Activated naive CD4-positive, alpha-beta T cell treated with Interleukin-2 at 50 U/mL for 16 hours (primary cell): ENCODE measurements at places on chromosomes 2 and 18.
A peak's percentile ranks its signal among the peaks of the same experiment; 100 is the strongest.

DNA sequence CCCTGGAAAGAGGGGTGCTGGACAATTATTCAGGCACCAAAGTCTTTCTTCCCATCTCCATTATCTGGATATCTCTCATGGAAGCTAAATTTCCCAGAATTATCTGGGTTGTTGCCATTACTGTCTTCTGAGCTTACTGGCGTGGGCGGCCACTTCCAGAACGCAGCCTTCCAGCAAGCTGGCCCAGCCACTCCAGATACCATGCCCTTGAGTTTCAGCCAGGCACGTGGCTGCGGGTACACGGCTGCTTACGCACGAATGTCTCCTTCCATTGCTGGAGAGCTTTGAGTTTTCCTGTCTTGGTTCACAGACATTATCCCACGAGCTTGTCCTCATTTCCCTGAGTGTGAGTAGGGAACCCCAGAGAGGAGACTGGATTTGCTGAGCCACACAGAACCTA lies 32.7 kb downstream of the CELF4 start:
- DNase-seq = no peak

GRCh38 chr2:215465256-215465655 lies 29.4 kb upstream of the FN1 start:
- no peak for DNase-seq

- no peak for DNase-seq
These were observed 79.6 kb upstream of the B3GNT7 start for GRCh38 chr2:231315896-231316295.

DNA sequence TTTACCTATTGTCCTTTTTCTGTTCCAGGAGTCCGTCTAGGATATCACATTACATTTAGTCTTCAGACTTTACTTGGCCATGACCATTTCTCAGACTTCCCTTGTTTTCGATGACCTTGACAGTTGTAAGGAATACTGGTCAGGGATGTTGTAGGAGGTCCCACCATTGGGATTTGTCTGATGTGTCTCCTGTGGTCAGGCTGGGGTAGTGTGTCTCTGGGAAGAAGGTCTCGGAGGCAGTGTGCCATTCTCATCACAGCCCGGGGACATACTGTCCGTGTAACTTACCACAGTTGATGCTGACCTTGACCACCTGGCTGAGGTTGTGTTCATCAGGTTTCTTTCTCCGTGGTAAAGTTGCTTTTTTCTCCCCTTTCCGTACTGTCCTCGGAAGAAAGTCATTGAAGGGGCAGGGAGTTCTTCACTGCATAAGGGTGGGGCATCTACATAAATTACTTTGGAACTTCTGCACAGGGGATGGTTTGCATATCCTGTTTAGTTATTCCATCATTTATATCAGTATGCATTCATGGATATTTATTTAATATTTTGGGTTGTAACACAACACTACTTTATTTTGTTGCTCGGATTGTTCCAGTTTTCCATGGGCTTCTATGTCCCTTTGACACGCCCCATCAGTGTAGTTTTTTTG lies 41.2 kb downstream of the ZNF532 start:
- DNase-seq = no peak

DNA sequence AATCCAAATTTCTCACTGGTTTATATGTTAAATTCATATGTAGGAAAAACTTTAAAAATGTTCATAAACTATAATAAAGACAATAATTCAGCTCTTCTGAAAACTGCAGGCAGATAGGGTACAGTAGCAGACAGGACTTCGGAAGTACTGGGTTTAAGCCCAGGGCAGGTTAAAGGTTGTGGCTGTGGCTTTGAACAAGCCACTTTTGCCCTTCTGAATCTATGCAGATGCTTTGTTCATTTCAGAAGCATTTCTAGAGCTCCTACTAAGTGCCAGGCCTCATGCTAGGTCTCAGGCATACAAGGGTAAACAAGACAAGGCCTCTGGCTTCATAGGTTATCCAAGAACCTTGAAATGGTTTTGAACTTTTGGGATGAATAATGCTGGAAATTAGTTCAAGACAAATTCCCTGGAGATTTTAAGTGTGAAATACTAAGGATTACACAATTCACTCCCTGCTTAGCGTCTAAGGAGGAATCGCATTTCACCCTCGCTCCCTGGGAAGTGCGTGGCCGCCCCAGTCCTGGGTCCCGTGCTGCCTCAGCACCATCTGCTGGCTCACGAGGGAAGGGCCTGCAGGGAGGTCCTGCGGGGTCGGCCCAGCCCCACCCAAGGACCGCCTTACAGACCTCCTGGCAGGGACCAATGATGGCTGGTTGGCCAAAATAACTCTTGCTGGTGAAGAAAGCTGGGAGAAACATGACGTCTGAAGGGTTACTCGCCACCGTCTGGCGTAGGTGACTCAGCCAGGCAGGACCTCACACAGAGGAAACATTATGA lies 67.7 kb upstream of the L3MBTL4 start:
- DNase-seq = no peak

- DNase-seq = no peak
These were observed 325.9 kb upstream of the NT5C1B start for GRCh38 chr2:18915227-18915626.

GRCh38 chr2:235027558-235028214 lies 75.9 kb downstream of the SH3BP4 start:
- no peak for DNase-seq

DNA sequence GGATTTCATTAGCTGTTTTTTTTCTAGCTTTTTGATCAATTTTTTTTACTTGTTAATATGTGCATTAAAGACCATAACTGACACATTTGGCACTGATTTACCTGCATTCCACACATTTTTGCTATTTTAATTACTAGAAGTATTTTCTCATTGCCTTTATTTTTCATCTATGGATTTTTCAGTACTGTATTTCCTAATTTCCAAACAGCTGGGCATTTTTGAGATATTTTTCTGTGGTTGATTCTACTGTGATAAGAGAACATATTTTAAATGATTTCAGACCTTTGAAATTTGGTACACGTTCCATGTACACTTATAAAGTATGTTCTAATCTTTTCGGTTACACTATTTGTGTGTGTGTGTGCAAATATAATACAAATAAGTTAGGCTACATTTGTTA lies 135.3 kb downstream of the PARD3B start:
- DNase-seq = no peak

DNA sequence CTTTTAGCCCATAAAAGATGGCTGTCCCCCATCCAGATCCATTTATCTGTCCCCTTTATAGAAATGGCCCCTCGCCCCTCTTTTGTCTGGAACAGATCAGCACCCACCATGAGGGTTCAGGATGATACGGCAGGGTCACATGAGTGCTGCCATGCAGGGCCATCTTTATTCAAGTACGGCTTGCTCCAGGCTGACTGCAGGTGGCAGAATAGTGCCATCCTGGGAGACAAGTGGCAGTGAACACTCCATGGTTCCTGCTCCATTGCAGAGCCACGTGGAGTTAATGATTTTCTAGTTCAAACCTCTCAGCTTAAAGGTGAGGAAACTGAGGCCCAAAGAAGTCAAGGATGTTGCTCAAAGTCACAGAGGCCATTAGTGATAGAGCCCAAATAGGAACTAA lies 180.6 kb downstream of the CLIP4 start:
- DNase-seq = no peak

- DNase-seq = no peak
These were observed 1574.2 kb upstream of the PIK3C3 start for GRCh38 chr18:40380686-40381439.

DNA sequence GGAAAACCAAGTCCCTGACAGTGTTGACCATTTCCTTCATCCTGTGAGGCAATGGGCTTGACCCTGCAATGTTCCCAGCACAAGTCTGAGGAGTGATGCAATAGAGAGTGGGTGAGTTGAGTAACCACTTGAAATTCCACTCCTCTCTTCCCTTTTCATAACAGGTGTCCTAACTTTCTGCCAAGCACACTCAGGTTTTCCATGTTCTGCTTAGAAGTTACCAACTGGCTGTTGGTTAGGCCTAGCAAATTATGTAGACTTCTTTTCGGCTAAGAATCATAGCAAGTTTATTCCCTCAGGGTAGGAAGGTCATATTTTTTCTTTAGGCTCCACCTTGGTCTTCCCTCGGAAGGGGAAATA lies 11.5 kb downstream of the GNLY start:
- no peak for DNase-seq

DNA sequence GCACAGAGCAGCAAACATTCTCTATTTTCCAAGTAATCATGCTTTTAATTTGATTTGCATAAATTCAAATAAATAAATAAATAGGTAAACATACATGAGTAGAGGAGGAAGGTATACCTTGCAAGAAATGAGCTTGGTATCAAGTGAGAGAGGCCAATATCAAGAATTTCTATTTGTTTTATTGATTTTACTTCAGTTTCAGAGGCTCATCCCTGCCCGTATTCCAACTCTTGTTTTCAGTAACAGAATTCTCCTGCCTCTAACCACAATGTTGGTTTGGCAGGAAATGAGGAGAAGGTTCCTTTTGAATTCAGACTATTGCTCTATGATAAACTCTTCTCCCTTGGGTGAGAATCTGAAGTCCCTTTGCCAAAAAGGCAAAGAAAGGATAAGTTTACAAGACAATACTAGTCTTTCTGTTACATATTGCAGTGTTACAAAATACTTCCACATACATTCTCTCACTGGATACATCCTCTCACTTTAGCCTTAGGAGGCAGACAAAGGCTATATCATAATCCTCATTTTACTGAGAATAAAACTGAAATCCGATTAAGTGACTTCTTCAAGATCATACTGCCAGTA lies 68.3 kb upstream of the ZNF397 start:
- DNase-seq = no peak

DNA sequence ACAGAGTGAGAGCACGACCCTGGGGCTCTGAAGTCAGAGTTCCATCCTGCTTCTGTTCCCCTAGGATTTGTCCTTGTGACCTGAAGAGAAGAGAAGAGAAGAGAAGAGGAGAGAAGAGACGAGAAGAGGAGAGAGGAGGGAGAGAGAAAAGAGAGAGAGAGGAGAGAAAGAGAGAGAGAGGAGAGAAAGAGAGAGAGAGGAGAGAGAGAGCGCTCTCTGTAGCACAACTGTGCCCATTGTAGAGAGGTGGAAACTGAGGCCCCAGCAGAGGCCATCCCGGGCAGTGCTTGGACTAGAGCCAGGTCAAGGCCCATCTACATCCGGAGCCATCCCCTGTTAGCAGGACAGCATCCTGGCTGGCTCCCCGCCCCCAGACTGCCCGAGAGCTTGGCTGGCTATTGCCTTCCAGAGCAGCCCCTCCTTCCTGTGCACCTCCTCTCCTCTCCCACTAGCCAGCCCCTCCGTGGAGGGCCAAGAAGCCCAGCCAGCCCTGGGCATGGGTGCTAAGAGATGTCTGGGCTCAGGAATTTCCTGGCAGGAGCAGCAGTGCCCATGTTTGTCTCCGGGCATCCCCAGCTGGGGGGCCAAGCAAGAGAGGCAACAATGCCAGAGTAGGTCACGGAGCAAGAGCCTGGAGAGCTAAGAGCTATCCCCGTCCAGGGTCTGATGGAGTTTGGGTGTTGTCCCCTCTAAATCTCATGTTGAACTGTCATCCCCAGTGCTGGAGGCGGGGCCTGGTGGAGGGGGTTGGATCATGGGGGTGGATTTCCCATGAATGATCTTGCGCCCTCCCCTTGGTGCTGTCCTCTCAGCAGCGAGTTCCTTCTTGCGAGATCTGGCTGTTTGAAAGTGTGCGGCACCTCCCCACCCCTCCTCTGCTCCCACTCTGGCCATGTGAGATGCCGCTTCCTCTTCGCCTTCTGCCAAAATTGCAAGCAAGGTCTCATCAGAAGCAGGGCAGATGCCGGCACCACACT lies 18.2 kb upstream of the GPR55 start:
- peak; percentile 54 for DNase-seq

DNA sequence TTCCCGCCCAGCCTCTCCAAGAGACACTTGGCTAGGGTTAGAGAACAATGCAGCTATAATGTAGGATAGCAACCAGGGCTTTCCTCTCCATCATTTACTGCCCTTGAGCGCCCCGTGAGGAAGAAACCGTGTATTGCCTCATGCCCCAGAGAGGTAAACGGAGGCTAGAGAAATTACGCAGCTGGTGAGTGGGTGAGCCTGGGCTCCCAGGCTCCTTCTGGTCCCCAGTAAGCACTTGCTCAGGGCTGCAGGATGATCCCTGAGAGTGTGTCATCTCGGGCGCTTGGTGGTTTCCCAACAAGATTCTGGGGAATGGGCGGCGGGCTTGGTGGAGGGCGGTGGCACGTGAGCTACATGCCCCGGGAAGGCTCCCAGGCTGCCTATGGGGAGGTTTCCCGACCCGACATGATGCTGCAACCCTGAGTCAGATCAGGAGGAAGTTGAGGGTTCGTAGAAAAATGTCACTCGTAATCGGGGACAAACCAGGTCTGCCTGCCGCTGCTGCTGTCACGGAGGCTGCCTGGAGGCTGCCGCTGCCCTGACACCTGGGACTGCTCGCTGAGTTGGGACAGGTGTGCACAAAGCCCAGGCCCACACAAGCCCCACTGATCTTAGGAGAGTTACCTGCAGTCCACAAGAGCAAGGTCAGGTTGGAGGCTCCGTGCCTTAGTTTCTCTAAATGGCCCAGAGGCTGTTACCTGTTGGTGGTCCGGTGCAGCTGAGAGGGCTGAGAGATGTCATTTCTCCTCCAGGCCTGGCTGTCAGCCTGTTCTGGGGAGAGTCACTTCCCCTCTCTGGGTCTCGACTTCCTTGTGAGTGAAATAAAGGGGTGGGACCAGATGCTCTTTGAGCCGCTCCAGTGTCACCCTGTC lies at the start of gene GPR55:
Gene GPR55, minus strand, starts transcription at position 773 of the 872 bp plus-strand sequence. CDS start 14,280 bp downstream, outside the sequence.
- peak; percentile 79 for DNase-seq

DNA sequence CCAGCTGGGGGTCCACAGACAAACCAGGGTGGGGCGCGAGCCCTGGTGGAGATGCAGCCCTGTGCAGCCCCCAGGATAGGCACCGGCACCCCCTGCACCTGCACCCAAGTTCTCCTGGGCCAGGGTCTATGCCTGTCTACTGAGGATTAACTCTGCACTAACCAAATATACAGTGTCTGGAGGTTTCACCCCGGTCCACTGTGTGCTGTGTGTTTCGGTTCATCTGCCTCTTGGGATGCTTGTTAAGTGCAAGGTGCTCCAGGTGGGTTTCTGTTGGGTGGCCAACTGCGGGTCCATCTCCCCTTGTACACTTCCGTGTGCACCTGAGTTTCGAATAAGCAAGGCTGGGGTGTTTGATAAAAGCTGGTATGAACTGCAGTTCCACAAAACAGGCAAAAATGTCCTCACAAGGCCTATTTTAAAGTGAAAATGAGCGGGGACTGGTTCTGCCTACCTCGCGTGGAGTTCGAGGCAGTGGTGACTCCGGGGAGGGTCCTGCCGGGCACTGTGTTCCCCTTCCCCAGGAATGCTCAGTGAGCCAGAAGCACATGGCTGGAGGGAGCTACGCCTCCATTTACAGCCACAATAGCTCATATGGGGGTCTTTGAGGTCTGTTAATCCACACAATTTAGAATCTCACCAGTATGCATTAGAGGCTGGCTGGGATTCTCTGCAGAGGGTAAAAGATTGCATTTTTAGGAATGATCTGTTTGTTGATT lies 70.7 kb downstream of the EDAR start:
- DNase-seq = no peak

- no peak for DNase-seq
These were observed 48.9 kb upstream of the NABP1 start for GRCh38 chr2:191629001-191629453.

- DNase-seq = no peak
These were observed 33.8 kb downstream of the HS6ST1 start for GRCh38 chr2:128284841-128285240.

GRCh38 chr18:5984245-5984644 lies 88.9 kb upstream of the TMEM200C start:
- DNase-seq = no peak
